LHCN-M2 (cell line): ENCODE measurements at places on chromosomes 4 and X. TPM values are rescaled to one million over a fixed set of nuclear protein-coding genes. Genes with fewer than 3 reads are reported as not detected.

DNA sequence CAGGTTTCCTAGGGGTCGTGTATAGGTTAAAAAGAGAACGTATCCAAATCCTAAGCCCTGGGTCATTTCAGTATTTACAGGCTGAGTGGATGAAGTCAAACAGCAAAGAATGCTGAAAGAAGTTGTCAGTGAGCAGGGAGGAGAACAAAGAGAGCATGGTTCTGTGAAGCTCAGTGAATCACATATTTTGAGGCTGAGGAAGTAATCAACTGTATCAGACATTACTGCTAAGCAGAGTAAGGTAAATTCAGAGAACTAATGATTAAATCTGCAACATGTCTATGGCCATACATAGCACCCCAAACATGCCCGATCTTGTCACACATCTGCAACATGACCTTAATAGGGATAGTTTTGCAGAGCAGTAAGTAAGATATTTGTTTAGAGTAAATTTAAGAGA is 1130.3 kb downstream of the RAPGEF2 start:
- no peak for DNase-seq

GRCh38 chr4:24863799-24864198 is 49.0 kb downstream of the CCDC149 start:
- DNase-seq: no peak

Gene FGFBP1
- not detected in 2 replicates for total RNA-seq

Gene TCEAL1
- total RNA-seq: 54.0 and 68.4 TPM in 2 replicates

DNA sequence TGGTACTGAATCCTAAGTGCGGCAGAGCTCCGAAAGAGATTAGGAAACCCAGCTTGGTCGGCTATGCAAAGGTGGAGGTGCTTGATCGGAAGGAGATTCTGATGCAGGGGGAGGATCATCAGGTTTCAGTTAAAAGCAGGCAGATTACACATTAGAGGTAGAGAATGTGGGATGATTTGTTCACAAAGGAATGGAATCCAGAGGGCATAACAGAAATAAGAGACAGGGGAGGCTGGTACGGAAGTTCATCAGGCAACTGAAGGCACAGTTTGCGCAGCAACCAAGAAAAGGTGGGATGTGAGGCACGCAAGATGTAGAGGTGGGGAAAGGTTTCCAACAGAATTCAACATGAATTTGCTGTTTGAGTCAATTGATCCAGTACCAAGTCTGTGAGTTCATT is 424 bp upstream of the ZNF330 start:
- DNase-seq: no peak
